DND-41 (cell line): ENCODE measurements at places on chromosomes 4 and X.

- no peak for DNase-seq
These were observed 139.2 kb downstream of the PCDH18 start for GRCh38 chr4:137393044-137393443.

DNA sequence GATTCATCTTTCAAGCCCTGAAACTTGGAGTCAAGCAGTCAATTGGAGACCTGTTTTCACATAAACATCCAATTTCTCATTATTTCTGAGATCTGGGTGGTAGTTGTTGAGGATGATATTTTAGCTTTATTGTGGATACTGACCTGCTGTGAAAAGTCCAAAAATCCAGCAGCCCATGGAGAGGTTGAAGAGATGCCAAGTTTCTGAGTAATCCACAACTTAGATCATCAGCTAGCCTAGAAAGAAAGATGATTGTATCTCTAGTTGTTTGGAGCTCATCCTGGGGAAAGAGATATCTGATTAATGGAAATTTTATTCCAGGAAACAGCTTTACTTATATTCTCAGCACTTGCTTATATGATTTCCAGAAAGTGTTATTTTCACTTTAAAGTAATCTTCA, 48.6 kb upstream of the DCX start:
- DNase-seq: no peak

DNA sequence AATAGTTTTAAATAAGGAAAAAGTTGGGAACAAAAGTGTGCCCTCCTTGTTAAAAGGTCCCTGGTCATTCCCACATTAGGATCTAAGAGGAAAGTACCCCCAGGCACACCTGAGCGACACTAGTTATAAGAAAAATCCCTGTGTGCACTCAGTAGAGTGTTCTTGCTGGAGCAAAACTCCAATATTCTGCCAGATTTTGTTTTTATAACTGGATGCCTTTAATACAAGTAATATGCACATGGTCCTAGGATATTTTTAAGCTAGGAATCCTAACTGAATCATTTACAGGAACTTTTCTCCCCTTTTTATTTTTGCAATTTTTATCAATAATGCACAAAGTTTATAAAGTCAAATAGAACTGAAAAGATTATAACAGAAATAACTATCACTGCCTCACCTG, 68.6 kb downstream of the BEND4 start:
- DNase-seq: no peak

DNA sequence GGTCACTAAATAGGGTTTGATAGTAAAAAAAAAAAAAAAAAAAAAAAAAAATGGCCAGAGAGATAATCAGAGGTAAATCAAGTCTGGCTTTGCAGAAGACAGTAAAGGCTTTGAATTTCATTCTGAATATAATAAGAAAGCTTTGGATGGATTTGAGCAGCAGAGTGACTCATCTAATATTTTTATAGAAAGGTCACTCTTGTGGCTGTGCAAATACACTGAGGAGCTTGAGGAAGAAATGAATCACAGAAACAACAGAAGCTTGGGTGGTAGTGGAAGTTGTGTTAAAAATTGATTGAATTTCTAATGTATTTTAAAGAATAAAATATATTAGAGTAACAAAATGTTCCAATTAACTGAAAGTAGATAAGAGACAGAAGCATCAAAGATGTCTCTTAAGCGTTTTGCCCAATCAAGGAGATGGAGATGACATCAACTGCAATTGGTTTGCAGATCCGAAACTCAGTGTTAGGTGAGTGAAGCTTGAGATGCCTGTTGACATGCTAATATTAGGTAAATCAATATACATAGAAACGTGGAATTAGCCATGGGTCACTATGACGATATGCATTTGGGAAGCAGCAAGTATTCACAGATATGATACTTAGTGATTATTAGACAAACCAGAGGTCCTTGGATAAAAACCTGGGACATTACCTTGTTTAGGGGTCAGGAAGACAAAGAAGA, 280.5 kb downstream of the GPM6A start:
- no peak for DNase-seq

DNA sequence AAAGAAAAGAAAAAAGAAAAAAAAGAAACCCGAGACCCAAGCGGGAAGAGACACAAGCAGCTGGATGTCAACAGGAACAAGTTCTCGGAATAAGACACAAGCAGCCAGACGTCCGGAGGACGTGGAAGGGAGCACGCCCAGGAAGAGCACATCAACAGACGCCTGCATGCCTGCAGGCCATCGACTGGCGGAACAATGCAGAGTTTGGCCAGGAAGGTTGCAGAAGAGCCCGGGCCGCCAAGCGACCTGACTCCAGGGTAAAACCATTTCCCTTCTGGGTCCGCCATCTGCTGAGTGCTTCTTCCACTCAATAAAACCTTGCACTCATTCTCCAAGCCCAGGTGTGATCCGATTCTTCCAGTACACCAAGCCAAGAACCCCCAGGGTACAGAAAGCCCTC, 95.6 kb upstream of the PRR32 start:
- DNase-seq: no peak

DNA sequence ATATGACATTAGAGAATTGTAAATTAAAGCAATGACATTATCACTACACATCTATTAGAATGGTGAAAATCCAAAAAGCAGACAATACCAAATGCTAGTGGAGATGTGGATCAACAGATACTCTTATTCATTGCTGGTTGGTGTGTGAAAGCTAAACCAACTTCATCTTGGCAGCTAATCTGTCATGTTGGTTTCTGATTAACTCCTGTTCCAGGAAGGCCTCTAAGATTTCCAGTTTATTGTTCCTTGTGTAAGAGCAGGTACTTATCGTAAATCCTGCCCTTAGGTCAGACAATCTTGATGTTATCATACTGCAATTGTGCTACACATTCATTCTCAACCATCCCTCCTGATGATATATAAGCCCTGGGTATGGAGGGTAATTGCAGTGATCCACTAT, 809.0 kb upstream of the DIAPH2 start:
- no peak for DNase-seq

DNA sequence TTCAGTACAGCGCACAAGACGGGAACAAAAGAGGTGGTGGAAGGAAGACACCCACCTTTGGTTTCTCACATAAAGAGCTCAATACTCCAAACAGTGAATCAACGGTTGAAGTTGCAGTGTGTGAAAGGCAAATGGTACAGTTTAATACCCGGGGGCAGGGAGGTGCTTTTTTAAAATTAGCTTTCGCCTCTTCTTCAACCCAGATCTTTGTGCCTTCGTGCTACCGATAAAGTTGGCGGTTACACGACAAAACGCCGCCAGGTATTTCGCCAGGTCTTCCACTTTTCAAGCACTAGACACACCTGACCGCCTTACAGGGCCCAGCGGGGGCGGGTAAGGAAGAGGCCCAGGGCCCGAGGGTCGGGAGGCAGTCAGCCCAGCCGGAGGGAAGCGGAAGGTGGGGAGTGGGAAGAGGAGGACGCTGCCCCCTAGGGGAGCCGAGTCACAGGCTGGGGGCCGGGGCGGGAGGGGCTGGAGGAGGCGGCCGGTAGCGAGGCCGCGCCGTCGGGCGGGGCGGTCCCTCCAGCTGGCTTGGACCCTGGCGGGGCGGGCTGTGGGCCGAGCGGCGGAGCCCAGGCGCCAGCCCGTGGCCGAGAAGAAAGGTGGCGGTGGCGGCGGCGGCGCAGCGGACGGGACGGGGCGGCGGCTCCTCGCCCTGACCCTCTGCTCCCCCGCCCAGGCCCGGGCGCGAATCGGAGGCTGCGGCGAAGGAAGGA, 16.0 kb downstream of the UTP3 start:
- peak; percentile 80 for DNase-seq

DNA sequence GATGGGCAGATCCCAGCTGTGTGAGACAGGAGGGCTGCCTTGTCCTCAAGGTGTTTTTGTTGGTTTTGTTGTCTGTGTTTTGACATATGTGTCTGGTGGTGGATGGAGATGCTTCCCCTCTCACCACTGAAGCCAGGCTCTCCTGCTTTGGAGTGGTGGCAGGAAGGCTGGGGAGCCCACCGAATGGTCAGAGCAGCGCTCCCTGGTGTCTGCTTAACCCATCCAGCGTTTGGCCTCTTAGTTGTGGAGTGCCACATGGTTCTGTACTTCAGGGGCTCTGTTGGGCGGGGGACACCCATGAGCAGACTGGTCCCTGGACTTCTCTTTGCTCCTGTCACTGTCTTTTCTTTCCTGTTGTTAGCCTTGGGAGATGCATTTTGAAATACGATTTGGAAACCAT, 51.9 kb downstream of the DLG3 start:
- no peak for DNase-seq

- DNase-seq: no peak
These were observed 138.8 kb upstream of the BANK1 start for GRCh38 chr4:101651778-101652177.

- no peak for DNase-seq
These were observed 35.5 kb upstream of the MGST2 start for GRCh38 chr4:139630126-139630495.

GRCh38 chrX:120857240-120857639, 18.4 kb downstream of the CT47B1 start:
- no peak for DNase-seq

DNA sequence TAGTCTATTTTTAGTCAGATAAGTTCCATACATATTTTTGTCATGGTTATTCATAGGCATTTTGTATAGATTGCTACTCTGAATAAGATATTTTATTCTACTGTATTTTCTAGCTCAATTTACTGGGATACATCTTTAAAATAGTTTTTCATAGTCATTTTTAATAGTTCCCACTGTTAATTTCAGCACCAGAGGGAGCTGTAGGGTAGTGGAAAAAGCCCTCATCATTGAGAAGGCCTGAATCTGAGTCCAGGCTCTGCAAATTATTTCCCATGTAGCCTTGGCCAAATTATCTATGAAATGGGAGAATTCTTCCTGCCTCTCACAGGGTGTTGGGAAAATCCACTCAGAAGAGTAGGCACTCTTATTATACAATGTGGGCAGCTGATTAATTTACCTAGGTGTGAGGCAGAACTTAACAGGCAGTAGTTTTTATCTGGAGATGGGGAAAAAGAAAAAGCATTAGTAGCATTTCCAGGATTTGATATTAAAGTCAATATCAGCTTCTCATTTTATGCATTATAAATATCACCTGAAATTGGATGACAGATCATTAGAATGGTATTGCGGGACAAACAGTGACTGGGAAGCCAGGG, 102.9 kb upstream of the PAQR3 start:
- peak; percentile 26 for DNase-seq
